ENCODE measurements at places on chromosomes 1 and 21. TPM values are rescaled to one million over a fixed set of nuclear protein-coding genes. Genes with fewer than 3 reads are reported as not detected.
A peak's percentile ranks its signal among the peaks of the same experiment; 100 is the strongest.

- no peak for DNase-seq
These were observed 8.6 kb upstream of the PARS2 start for GRCh38 chr1:54772951-54773350.

- peak; percentile 80 for DNase-seq
These were observed 42.3 kb upstream of the NFASC start for GRCh38 chr1:204828352-204828850.

DNA sequence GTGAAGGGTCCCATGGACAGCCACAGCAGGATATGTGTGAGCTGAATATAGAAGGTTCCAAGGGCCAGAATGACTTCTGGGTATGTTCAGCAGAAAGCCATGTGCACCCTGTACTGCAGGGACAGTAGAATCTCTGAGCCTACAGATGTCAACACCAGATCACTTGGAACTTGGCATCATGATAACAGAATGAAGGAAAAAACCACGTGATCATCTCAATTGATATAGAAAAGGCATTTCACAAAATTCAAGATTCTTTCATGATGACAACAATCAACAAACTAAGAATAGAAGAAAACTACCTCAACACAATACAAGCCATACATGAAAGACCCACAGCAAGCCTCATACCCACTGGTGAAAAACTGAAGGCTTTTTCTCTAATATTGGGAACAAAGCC is 885 bp upstream of the KRTAP12-2 start:
- DNase-seq = no peak

- no peak for DNase-seq
These were observed 33.8 kb downstream of the NECAP2 start for GRCh38 chr1:16474166-16474800.

- DNase-seq = peak; percentile 65
These were observed 2.7 kb upstream of the PSMD4 start for GRCh38 chr1:151251656-151252470.

OPRD1 gene
- under 0.01 TPM for total RNA-seq

MAD2L2 gene
- total RNA-seq = 71.1 TPM

MNDA gene
- total RNA-seq = not detected

REN gene
- not detected for total RNA-seq

GNG12 gene
- total RNA-seq = 362 TPM
